Jurkat, Clone E6-1 (cell line): ENCODE measurements at places on chromosomes 5 and 9.

GRCh38 chr9:110112792-110113191 lies 95.2 kb downstream of the C9orf152 start:
- no peak for DNase-seq

- DNase-seq, result no peak
Measured at GRCh38 chr5:154312576-154312975, 122.0 kb downstream of the GALNT10 start.

GRCh38 chr9:21995006-21995665 lies 545 bp downstream of the CDKN2B-AS1 start:
- DNase-seq, result no peak

- DNase-seq, result no peak
Measured at GRCh38 chr9:127634021-127634420, 21.9 kb downstream of the STXBP1 start.

DNA sequence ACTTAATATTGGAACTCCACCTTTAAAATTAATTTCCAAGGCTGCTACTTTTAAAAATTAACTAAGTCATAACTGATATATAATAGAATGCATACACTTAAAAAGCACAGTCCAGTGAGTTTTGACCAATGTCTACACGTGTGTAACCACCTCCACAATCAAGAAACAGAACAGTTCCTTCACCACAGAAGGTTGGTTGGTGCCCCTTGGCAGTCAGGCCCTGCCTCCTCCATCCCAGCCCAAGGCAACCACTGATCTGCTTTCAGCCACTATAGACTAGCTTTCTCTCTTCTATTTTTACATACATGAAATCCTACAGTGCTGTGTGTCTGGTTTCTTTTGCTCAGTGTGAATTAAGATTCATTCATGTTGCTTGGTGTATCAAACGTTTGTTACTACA lies 215.2 kb downstream of the CRB2 start:
- no peak for DNase-seq

DNA sequence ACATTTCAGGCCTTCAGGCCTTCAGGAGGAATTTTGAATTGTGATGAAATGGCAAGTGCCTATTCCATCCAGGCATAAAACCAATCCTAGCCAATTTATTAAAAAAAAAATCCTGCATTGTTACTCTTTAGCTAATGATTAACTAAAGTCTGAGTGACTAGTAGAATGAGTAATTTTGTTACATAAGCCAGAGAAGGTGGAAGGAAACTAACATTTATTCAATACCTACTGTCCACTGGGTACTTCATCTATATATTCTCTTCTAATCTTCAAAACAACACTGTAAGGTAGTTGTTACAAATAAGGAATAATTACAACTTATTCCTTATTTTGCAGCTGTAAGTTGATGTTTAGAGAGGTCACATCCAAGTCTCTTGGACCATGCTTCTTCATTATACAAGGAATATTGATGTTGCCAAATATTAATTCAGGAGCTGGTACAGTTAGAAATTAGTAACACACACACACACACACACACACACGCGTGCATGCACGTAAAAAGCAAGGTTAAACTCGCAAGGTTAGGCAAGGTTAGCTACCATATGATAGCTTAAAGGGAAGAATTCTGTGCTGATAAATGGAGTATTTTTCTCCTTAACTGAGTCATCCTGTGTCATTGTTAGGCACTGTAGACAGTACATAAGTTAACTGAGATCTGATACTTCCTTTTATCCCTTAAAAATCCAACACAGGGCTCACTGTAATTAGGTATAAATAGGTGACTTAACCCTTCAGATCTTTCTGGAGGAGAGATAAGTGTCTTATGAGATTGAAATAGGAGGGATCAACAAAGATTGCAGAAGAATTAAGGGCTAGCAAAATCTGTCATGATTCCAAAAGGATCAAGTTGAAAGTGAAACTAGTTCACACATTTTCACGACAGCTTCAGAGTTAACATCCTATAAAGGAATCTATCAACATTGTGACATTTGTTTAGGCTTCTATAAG lies 596.9 kb downstream of the PDE4D start:
- DNase-seq, result no peak

GRCh38 chr5:87541676-87542075 lies 128.9 kb upstream of the CCNH start:
- no peak for DNase-seq

- DNase-seq, result no peak
Measured at GRCh38 chr5:891837-892393, 686 bp downstream of the BRD9 start.

DNA sequence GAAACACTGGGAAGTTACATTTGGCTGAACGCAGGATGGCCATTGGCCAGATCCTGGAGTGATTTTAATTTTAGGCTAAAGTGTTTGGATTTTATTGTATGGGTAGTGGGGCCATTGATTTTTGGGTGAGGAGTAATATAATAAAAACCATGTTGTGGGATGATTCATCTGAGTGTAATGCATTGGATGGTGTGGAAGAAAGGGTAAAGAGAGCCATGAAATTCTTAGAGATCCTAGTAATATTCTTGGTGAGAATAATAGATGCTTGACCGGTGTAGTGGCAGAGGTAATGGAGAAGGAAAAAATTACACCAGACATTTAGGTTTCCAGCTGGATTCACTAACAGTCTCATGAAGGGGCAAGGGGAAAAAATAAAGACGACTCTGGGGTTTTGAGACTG lies 158.1 kb downstream of the NPR3 start:
- no peak for DNase-seq

DNA sequence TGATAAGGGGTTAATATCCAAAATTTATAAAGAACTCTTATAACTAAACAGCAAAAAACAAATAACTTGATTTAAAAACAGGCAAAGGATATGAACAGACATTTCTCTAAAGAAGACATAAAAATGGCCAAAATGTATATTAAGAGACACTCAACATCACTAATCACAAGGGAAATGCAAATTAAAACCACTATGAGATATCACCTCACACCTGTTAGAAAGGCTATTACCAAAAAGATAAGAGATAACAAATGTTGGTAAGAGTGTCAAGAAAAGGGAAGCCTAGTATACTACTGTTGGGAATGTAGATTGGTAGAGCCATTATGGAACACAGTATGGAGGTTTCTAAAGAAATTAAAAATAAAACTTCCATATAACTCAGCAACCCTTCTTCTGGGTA lies 19.4 kb upstream of the SH3TC2 start:
- no peak for DNase-seq

GRCh38 chr5:2224689-2225088 lies 342.0 kb upstream of the IRX4 start:
- no peak for DNase-seq

GRCh38 chr9:14111696-14112095 lies 202.2 kb downstream of the NFIB start:
- no peak for DNase-seq

DNA sequence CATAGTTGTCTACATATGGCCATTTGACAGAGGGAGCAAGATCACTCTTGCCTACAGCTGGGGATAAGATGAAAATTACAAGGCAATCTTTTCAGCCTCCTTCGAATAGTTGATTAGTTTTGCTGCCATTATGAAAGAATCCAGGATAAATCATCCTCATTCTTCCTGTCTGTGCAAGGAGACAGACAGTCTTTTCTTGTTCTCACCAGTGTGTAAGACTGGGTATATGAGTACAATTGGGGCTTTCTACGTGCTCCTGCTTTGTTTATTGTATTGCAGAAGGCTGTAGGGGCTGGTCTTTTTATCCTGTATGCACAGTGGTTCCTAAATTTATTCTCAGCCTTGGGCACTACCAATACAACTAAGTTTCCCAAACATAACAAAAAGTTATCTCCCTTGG lies 76.8 kb downstream of the SPEF2 start:
- DNase-seq, result no peak
